Left ventricle myocardium inferior (tissue), 1 donor: ENCODE measurements at places on chromosomes 12 and 14.

GRCh38 chr14:26190646-26191045 lies 407.2 kb downstream of the NOVA1 start:
- DNase-seq: no peak

- no peak for DNase-seq
These were observed 298.6 kb downstream of the AKAP6 start for GRCh38 chr14:32627545-32628298.

DNA sequence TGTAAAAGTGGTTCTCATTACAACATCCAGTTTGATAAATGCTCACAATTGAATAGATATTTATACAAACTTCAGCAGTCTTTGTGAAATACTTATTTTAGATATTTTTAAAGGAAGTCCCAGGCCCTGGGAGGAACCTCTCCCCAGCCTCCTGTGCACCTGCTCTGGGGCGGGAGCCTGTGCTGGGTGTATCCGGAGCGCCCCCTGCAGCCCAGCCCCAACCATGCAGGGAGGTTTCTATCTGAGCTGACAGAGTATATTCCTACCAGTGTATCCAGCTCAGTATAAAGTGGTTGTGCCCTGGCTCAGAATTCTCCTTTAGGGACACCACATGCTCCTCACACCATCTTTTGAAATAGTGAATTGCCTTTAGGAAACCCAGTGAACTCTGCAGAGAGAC lies 851.8 kb downstream of the TMEM121 start:
- no peak for DNase-seq

GRCh38 chr12:123807670-123808069 lies 45.6 kb downstream of the DNAH10 start:
- DNase-seq: no peak

GRCh38 chr14:45559626-45560025 lies 306.6 kb upstream of the MIS18BP1 start:
- no peak for DNase-seq

DNA sequence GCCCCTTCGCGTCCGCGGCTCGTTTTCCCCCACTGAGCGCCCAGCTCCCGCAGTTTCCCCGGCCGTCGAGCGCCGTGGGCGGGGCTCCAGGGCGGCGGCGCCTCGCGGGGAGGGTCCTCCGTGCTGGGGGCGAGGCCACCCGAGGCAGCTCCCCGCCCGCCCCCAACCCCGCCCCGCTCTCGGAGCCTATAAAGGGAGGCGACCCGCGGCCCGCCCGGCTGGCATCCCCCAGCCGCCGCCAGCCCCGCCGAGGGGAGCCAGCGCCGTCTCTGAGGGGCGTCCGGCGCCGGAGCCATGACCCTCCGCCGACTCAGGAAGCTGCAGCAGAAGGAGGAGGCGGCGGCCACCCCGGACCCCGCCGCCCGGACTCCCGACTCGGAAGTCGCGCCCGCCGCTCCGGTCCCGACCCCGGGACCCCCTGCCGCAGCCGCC lies at the start of gene TAMALIN:
TAMALIN (plus strand) TSS at position 221 of the 432 bp plus-strand sequence; CDS start at position 295, 74 bp downstream.
- DNase-seq: peak; percentile 79

- DNase-seq: no peak
These were observed 32.7 kb downstream of the PRMT8 start for GRCh38 chr12:3523728-3524127.

DNA sequence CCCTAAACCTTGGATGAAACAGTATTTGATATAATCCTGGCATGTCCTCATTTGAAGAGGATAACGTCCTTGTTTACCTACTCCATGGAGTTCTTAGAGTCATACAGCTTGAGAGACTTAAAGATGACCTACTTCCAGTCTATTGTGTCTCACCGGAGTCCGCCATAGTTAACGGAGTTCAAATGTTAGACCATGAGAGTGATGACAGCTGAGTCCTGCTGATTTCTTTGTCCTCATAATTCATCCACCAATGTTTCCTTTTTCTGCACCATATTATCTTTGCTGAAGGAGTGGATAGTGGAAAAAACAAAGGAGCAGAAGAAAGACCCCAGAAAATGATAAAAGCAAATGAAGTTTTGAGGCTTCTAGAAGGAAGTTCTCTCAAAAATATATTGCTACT lies 75.8 kb upstream of the HIF1A start:
- no peak for DNase-seq

DNA sequence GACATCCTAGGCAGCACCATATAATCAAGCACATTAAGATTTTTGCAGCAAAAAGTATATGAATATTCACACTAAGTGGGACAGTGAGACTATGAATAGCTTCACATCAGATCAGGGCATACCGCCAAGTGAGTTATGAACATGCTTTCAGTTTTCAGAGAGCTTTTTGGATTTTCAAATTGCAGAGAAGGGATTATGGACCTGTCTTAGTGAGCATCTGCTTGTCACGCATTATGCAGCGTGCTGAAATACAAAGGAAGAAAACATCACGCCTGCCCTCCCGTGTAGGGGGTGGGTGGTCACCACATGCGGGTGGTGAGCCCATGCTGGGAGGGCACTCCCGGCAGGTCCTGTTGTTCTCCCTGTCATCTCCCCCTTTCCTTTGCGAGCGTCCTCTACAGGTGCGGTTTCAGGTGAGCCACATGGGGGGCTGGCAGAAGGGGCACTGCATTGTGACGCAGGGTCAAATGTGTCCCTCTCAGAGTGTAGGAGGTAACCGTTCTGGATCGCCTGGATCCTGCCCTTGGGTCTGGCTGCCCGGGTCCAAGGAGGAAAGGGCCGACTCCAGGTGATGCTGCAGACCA lies 42.6 kb downstream of the TRAF3 start:
- DNase-seq: no peak

DNA sequence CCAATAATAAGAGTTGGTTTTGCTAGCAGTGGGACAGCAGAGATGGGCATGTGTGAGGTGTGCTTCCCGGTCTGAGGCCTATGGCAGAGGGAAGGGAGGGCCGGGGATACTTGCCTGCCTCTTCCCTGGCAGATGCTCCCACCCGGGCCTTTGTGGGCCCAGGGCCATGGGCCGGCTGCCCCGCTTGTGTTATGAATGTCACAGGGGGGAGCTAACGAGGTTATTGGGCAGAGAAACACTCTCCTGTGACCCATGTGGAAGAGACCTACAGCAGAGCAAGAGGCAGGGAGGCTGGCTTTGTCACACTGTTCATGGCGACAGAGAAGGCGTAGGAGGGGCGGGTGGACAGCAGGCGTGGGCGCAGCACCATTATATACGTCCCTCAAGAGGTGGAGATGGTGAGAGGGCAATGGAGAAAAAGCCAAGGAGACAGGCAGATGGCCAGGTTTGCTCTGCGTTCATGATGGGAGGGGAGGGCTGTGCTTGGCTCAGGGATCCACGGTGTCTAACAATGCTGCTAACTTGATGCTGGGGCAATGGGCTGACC lies 13.3 kb downstream of the CCND2 start:
- DNase-seq: no peak

DNA sequence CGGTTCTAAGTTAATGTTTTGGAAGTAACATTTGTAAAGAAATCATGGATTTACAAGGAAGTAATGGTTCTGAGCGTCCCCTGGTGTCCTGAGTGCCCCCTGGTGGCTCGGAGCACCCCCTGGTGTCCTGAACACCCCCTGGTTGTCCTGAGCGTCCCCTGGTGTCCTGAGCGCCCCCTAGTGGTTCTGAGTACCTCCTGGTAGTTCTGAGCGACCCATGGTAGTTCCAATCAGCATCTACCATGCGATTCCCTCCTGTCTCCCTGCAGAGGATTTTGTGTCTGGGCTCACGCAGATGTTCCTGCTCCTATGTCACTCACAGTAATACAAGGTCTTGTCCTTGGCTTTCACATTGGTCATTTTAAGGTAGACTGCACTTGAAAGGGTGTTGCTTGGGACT lies 1352.9 kb downstream of the TMEM121 start:
- DNase-seq: no peak

DNA sequence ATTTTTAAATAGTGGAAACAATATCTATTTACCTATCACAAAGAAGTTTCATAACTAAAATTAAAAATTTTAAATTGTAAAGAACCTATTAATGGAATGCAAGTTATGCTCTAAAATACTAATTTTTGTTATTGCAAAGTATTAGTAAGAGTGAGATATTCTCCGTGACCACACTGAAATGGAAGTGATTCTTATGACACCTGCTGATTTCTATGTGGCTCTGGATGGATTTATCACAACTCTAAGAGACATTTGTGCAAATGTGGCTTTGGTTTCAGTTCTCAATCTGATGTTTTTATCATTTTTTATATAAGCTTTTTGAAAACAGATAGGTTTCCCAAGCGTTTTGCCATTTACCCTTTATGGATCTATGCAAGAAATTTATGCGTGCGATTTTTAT lies 497.8 kb downstream of the NAV3 start:
- no peak for DNase-seq

DNA sequence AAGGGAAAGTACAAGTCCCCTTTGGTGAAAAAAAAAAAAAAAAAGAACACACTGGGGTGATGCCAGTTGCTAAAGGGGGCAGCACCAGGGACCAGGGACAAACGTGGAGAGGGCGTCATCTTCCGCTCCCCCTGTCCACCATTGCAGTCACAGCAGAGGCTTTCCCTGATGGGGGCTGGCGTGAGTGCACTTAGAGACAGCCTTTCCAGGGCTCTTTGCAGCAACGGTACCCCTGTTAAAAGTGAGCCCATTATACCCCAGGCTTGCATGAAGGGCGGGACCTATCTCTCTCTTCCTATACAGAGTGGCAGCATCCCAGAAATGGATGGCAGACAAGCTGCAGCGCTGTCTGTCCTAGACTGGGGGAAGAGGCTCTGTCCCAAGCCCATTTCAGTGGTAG lies 155.0 kb downstream of the KCNK10 start:
- no peak for DNase-seq

GRCh38 chr14:102080183-102081080 lies 6.4 kb downstream of the HSP90AA1 start:
- DNase-seq: no peak

- DNase-seq: no peak
These were observed 169.2 kb upstream of the PLXNC1 start for GRCh38 chr12:93979189-93979588.

DNA sequence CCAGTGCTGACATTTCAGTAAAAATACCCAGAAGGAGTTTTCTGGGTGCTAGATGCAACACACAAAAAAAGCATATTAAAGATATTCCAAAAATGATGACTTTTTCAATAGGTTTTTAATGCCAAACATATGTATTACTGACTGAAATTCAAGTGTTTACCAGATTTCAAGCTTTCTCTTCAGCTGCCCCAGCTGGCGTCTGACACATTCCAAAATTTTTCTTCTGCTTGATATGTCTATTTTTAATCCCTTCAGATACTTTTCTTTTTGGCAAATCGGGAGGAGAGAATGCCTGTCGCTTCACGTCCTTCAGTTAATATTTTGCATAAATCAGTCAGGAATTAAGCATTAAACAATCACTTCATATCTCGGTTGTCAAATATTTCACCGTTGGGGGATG lies 7.1 kb upstream of the CCDC60 start:
- no peak for DNase-seq

GRCh38 chr12:124006085-124006845 lies 33.2 kb downstream of the ZNF664 start:
- DNase-seq: no peak

GRCh38 chr14:68666899-68667298 lies 126.0 kb downstream of the ZFP36L1 start:
- DNase-seq: no peak

DNA sequence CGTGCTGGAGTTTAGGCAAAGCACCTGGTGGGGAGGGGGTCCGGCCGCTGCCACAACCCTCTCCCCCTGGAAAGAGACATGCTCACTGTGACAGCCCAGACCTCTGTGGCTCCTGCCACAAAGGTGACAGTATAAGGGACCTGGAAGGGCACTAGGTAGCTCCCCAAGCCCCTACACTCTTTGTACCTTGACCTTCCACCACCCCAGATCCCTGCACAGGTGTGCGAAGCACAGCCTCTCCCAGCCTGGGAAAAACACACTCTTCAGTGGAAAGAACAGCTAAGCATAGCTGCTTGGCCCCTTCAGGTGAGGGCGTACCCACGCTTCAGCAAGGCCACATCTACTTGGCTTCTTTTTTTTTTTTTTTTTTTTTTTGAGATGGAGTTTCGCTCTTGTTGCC lies 4.9 kb upstream of the PLA2G1B start:
- no peak for DNase-seq

- DNase-seq: no peak
These were observed 276.2 kb downstream of the SSPN start for GRCh38 chr12:26471560-26471959.

- DNase-seq: no peak
These were observed 123.5 kb downstream of the PTPRR start for GRCh38 chr12:70796989-70797388.

DNA sequence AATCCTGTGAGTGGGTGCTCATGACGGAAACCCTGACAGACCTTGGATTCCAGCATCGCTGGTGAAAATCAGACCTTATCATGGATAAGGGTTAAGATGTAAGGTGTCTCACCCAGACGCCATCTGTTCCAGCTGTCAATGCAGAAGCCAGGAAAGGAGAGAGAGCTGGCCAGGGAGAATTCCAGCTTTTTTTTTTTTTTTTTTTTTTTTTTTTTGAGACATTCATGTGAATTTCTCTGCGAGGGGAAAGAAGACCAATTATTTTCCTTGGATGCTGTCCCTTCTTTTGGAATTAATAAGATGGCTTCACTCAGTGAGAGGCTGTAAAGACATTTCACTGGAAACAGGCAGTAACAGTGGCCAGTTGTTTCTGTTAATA lies 1.8 kb downstream of the TRAF3 start:
- DNase-seq: no peak

- no peak for DNase-seq
These were observed 9.1 kb upstream of the KIF21A start for GRCh38 chr12:39451977-39452376.

DNA sequence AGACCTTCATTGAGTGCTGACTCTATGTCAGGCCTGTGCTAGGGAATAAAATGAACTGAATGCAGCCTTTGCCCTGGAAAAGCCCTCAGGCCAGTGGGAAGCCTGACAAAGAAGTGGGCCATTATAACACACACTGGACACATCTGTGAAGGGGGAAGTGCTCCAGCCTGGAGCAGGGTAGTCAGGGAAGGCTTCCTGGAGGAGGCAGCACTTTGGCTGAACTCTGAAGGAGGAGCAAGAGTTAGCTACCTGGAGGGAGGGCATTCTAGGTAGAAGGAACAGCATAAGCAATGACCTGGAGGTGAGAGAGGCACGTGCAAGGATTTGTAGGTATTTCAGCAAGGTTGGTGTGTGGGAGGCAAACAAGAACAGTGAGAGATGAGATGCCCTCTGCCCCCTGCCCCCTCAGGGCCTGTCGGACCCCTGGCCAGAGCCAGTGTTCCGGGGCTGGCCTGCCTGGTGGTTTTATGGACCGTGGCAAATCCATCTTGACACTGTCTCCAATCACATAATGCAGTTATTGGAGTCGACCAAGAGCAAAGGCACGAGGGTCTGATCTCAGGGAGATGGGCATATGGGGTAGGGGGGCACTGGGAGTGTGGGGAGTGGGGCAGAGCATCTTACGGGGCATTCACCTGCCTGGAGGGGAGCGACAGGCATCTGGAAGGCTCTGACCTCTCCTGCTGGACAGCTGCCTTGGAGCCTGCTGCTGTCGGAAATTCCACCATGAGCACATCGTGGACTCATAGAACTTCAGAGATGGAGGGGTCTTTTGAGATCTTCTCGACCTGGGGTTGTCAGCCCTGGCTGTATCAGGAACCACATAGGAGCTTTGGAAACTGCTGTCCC lies 2.7 kb upstream of the FAM222A start:
- no peak for DNase-seq
